Fibroblast of upper back skin (primary cell): ENCODE measurements at places on chromosomes 6 and 20.

DNA sequence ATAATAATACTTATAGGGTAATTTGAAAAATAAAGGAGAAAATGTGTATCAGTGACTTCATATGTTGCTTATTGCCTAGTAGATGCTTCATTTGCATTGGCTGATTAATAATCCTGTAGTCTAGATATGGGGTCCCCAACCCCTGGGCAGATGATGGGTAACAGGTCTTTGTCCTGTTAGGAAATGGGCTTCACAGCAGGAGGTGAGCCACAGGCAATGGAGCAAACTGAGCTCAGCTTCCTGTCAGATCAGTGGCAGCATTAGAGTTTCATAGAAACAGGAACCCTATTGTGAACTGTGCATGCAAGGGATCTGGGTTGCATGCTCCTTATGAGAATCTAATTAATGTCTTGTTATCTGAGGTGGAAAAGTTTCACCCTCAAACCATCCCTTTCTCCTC, 1049.5 kb upstream of the EPHA7 start:
- DNase-seq, result no peak

DNA sequence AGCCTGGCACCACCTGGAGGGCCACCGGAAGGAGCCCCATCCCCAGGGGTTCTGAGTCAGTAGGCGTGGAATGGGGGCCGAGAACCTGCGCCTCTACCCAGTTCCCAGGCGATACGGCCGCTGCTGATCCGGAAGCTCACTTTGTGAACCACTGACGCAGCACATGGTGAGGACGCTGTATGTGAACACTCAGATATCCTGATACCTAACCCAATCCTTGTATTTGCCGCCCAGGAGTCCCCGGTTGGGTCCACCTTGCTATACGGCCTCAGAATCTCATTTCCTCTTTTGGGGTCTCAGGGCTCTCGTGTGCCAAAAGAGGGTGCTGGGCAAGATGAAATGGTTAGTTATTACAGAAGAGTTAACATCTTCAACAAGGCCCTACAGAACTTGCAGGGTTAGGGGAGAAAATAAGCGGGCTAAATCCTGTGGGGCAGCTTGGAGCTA, 604 bp upstream of the RAB5IF start:
- DNase-seq, result no peak

DNA sequence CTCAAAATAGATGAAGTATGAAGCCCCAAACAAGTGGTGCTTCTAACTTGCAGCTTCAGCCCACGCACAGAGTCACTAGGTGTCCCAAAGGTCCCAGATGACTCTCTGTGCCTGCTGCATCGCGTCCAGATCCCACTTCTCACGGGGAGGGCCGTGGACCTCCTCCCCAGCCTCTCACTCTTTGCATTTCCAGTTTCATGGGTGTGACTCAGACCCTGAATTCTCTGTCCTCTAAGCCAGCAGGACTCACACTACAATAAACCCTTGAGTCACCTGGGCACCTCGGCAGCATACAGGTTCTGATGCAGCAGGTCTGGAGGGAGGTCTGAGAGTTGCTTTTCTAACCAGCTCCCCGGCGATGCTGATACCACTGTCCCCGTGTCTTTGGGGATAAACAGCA, 114.0 kb upstream of the RIN2 start:
- DNase-seq, result no peak

DNA sequence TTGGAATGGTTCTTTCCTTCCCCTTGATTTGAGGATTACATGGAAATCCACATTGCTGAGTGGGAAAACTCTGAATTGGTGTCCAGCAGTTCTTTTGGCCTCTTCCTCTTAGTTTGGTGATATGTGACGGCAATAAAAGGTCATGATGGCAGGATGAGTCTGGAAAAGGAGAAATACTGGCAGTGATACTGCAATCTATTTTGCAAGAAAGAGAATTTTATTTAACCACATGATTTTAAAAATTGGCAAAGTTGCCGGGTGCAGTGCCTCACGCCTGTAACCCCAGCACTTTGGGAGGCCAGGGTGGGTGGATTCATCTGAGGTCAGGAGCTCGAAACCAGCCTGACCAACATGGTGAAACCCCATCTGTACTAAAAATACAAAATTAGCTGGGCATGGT, 73.1 kb downstream of the ADTRP start:
- DNase-seq, result no peak

- DNase-seq, result no peak
Observed at GRCh38 chr6:127717384-127717783, 140.4 kb downstream of the C6orf58 start.
